ENCODE measurements at places on chromosomes 12 and 14.

DNA sequence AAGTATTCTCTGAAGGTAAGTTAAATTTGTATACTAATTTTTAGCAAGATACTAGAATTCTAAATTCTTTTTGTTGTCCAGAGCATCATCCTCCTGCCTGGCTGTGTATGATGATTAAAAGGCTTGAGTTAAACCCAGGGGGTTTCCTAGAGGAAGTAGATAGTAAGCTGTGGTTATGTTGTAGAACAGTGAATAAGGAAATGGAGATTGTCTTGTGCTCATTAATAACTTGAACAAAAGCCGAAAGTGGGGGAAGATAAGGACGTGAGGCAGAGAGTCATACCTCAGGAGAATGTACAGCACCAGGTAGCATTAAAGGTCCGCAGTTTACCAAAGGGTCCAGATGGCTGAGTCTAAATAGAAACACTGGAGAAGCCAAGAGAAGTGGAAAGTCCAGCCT is 42.0 kb downstream of the CKB start:
- no peak for DNase-seq

DNA sequence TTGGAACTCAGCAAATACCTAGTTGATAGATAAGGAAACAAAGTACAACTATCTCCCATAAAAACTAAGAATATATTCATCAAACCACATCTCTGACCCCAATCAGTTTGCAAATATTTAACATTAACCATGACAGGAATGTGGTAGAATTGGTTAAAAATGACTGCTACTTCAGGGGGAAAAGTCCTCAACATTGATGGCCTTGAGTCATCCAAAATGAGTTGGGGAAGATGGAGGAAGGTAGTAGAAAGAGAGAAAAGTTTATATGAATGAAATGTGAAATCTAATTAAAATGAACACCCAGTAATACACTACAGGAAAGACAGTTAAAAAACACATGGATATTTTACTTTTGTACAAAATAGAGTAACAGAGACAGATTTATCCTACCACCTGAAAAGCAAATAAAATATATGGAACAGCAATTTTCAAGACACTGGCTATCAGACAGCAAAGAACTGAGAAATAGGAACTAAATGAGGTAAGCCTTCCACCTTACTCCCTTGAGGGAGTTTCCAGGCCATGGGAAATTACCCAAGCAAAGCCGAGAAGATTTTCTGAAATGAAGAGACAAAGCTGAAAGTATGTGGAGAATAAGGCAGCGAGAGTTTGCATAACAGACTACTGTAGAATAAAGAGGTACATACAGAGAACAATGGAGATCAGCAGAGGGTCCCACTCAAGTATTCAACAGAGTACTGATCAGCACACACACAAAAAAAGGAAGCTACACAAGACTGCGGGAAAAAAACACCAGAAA is 49.6 kb downstream of the TC2N start:
- no peak for DNase-seq

DNA sequence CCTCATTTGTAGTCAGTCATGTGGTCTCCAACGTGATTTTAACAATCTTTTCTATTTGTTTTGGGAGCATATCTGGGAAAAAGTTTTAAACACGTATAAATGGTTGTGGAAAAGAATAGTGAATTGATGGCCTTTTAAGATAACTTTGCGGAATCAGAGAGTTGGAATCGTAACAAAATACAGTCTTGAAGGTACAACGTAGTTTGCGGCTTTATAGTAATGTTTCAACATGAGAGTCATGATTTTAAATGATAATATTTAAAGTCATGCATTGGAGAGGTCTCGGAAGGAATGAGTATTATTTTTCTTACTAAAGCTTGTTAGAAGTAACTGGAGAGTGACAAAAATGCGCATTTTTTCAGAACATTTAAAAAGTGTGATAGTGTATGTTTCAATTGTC is 1.6 kb downstream of the AEBP2 start:
- DNase-seq, result no peak

DNA sequence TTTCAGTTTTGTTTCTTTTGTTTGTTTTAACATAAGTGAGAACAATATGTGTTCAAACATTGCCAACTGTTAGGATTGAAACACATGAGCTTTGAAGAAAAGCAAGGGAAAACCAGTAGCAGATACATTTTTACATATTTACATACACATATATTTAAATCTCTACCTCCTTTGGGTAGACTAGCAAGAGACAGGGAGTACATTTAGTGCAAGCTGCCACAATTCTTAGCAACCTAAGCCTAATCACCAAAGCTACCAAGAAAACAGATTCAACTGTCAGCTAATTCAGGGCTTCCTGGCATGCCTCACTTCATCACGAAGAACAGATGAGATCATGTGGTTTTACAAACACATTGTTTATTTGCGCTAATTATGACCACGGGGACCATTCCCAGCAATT is 143.1 kb downstream of the PRIMA1 start:
- DNase-seq, result no peak

GRCh38 chr14:64232095-64232838 is 61.9 kb downstream of the ESR2 start:
- no peak for DNase-seq

- DNase-seq, result no peak
Observed at GRCh38 chr12:63042646-63043045, 107.7 kb upstream of the PPM1H start.

DNA sequence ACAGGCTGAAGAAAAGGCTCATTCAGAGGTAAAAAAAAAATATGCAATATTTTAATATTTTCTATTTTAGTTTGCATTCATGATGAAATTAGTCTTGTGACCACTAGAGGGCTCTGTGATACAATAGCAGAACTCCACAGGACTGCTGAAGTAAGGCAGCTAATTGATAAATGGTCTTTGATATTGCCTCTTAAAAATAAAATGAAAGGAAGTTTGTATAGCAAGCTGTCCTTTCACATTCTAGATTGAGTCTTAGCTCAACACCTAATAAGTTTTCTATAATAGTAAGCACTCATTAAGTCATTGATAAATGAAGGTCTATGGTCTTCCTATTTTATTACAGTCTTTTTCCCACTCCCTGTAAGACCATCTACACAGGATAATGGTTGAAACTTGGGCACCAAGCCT is 315.7 kb downstream of the NAV3 start:
- DNase-seq, result no peak

DNA sequence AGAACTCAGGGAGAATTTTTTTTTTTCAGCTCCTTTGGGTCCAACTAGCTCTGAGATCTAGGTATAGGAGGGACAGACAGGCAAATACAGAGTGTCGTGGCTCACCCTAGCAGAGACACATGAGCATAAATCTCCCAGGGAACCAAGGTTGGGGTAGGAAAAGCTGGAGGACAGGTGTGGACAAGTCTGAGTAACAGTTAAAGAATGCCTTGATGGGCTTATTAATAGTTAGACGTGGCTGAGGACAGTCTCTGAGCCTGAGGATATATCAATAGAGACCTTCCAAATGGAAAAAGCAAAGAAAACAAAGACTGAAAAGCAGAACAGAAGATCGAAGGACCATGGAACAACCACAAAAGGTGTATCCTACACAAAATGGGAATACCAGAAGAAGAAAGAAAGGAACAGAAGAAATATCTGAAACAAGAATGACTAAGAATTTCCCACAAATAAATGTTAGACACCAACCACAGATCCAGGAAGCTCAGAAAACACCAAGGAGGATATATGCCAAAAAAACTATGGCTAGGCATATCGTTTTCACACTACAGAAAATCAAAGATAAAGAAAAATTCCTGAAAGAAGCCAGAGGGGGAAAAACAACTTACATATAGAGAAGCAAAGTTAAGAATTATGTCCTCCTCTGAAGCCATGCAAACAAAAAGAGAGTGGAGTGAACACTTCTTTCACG is 80.9 kb downstream of the PTPRB start:
- DNase-seq, result no peak

DNA sequence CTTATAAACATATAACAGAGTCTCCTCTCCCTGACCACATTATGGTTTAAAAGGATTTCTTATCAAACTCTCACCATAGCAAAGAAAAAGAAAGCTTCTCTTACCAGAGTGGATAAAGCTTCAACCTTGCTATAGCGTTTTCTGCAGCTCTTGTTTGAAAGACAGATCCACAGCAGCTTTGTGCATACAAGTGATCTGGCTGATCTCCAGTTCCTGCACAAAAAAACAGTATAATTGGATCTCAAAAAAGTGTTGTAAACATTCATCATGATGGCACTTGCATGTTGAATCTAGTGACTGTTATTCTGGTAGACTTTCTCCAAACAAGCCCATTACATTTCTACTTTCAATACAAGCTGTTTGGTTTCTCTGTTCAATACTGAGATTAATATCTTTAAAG is 178.9 kb upstream of the MGAT4C start:
- no peak for DNase-seq

DNA sequence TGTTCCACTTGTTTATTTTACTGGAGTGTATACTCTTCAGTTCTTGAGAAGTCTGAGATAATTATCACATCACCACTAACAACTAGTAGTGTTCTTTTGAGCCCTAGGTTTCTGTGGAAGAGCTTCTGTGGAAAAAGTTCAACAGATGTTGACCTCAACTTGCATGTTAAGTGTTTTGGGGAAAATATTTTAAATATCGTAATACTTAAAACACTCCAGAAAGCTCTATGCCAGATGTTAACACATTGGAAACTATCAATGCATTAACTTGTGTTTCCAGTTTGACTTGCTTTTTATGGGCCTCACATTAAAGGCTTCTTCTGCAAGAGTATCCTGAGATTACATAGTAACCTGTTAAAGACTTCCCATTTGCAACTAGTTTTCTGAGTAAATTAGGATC is 173.1 kb downstream of the DUSP6 start:
- no peak for DNase-seq

GRCh38 chr12:93115198-93115601 is 186.1 kb upstream of the EEA1 start:
- no peak for DNase-seq

All from dorsolateral prefrontal cortex (tissue), 122 donors.